ENCODE measurements at places on chromosomes 3 and 15.
A peak's percentile ranks its signal among the peaks of the same experiment; 100 is the strongest.

DNA sequence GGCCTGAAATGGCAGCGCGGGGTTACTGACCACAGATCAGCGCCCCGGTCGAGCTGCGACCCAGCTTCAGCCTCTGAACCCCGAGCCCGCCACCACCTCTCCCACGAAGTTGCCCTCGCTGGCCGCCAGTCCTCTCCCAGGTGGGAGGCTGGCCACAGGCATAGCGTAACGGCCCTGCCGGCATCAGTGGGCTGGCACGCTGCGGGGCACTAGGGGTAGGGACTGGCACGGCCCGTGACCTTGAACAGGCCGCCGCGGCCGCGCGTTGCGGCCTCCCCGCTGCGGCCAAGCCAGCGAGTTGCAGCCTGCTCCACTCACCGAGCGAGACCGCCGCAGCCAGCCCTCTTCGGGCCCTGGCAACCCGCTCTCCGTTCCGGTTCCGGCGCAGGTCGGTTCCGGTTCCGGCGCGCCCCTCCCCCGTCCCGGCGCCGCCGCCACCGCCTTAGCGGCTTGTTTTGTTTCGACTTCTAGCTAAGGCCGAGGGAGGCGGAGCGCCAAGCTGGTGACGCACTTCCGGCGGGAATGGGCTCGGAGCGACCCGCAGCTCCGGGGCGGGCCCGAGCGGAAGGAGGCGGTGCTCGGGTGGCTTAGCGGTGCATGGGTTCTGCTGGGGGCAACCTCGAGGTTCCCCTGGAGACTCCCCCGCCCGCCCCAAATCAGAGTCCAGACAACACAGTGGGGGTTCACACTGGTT lies at the start of gene USP19:
TSS of gene USP19 (minus strand) at position 386 of the 694 bp plus-strand sequence. CDS start 1,678 bp downstream, outside the sequence.
- peak; percentile 93 for DNase-seq
- peaks cover 33% of the 10 kb centered on the region for H3K36me3 ChIP-seq
- H3K27ac ChIP-seq, result peak within 1 kb of the TSS; percentile 96
- peaks cover 13% of the 10 kb centered on the region for H3K4me1 ChIP-seq
- no peaks in the 10 kb centered on the region for H3K27me3 ChIP-seq
- H3K4me3 ChIP-seq, result peak within 1 kb of the TSS; percentile 92

GRCh38 chr3:177190756-177191681 lies 6.3 kb downstream of the TBL1XR1 start:
- H3K4me1 ChIP-seq, result peaks cover 44% of the 10 kb centered on the region
- H3K4me3 ChIP-seq, result peak overlapping the region; percentile 23
- no peak for DNase-seq
- H3K27me3 ChIP-seq, result no peaks in the 10 kb centered on the region

GRCh38 chr3:12593473-12593872 lies 36.6 kb downstream of the MKRN2 start:
- H3K27ac ChIP-seq, result peak overlapping the region; percentile 95
- H3K4me1 ChIP-seq, result no peaks in the 10 kb centered on the region
- peaks cover 78% of the 10 kb centered on the region for H3K36me3 ChIP-seq

- no peak overlapping the region for H3K4me3 ChIP-seq
- H3K27me3 ChIP-seq, result no peaks in the 10 kb centered on the region
- H3K36me3 ChIP-seq, result no peaks in the 10 kb centered on the region
Observed at GRCh38 chr3:35705904-35706303, 66.6 kb downstream of the ARPP21 start.

GRCh38 chr15:31343831-31344230 lies 17.2 kb downstream of the KLF13 start:
- H3K27ac ChIP-seq, result no peak overlapping the region
- no peaks in the 10 kb centered on the region for H3K36me3 ChIP-seq
- DNase-seq, result no peak
- peaks cover 3% of the 10 kb centered on the region for H3K27me3 ChIP-seq
- H3K4me3 ChIP-seq, result no peak overlapping the region
- peaks cover 53% of the 10 kb centered on the region for H3K4me1 ChIP-seq

- no peak overlapping the region for H3K27ac ChIP-seq
- peak overlapping the region; percentile 80 for H3K4me3 ChIP-seq
- DNase-seq, result no peak
- H3K4me1 ChIP-seq, result peaks cover 18% of the 10 kb centered on the region
- H3K36me3 ChIP-seq, result no peaks in the 10 kb centered on the region
Observed at GRCh38 chr3:50364573-50365079, 5.3 kb upstream of the TMEM115 start.

DNA sequence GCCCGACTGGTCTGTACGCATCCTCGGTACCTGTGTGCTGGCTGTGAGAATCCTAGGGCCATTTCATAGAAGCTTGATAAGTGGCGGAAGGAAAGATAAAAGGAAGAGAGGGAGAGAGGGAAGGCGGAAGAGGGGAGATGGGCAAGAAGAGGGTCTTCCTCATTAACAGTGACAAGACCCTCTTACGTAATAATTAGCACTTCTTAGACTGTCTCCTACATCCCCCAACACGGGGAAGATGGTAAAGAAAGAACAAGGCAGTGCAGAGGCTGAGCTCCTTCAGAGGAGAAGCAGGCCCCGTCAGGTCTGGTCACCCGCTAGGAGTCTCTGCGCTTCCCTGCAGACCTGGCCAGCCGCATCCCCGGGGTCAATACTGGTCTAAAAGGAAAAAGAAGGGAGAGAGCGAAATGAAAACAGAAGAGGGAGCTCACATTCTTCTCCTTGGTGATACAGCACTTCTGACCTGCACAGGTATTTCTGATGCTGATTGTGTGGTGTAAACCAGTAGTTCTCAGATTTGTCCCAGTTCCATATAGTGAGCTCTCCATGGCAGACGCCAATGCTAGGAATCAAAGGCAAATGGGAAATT lies 19.0 kb upstream of the FAM240A start:
- peaks cover 13% of the 10 kb centered on the region for H3K27me3 ChIP-seq
- no peak overlapping the region for H3K4me3 ChIP-seq
- H3K36me3 ChIP-seq, result peaks cover 5% of the 10 kb centered on the region
- H3K4me1 ChIP-seq, result no peaks in the 10 kb centered on the region

GRCh38 chr3:167776066-167776685 lies 40.7 kb downstream of the SERPINI1 start:
- peaks cover 3% of the 10 kb centered on the region for H3K27me3 ChIP-seq
- no peak overlapping the region for H3K4me3 ChIP-seq
- H3K27ac ChIP-seq, result no peak overlapping the region
- no peaks in the 10 kb centered on the region for H3K36me3 ChIP-seq
- no peak for DNase-seq

DNA sequence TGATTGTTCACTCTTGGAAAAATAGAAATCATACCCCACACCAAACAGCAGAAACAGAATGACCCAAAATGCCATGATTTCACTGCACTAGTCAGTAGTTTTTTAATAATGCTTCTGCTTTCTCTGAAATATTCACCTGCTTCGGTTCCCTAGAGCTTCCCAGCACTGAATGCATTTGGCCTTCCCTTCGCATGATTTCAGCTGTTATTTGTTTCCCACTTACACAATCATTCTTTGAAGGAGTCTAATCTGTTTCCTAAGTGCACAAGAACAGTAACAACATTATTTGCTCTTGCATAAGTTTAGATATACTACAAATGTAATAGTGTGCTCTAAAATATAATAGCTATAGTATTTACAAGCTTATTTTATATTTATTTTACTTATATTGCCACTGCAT lies 178.7 kb downstream of the STAC start:
- no peaks in the 10 kb centered on the region for H3K36me3 ChIP-seq
- H3K27me3 ChIP-seq, result peaks cover 14% of the 10 kb centered on the region
- no peak for DNase-seq
- H3K27ac ChIP-seq, result no peak overlapping the region
- peaks cover 8% of the 10 kb centered on the region for H3K4me1 ChIP-seq

DNA sequence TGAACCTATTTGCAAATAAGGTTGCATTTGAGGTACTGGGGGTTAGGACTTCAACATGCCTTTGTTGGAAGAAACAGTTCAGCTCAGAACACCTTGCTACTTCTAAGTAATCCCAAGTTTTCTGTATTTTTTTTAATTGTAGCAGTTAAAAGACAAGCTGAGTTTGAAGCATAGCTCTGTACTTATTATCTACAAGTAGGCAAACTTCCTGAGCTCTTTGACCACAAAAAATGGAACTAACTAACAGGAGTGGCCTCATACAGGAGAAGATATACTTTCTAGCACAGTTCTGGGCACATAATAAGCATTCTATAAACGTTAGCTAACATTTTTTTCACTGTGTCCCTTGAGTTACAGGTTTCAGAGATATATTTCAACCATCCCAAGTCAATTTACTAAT lies 159.2 kb downstream of the CHST2 start:
- DNase-seq, result no peak
- H3K4me3 ChIP-seq, result no peak overlapping the region
- H3K27ac ChIP-seq, result no peak overlapping the region
- H3K36me3 ChIP-seq, result no peaks in the 10 kb centered on the region
- no peaks in the 10 kb centered on the region for H3K27me3 ChIP-seq

All from nephron progenitor cell (in vitro differentiated cells).